ENCODE measurements at places on chromosomes 5 and 9. TPM values are rescaled to one million over a fixed set of nuclear protein-coding genes. Genes with fewer than 3 reads are reported as not detected.

DNA sequence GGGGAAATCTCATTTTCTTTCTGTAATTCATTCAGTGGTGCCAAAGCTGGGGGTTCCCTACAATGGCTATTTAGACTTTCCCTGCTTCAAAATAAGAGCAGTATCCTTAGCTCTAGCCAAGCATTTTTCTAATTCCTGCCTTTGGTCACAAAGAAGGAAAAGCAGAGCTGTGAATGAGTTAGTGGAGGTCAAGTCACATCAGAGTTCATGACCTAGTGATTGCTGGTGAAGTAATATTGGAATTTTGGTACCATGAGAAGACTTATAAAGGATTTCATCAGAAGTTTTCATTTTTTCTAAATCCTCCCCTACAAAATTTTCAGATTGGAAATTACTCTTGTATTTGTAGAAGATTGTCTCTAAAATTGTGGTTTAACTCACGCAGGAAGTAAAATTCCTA, 28.0 kb downstream of the DNAJC21 start:
- H3K4me3 ChIP-seq: no peak overlapping the region
- H3K27me3 ChIP-seq: no peaks in the 10 kb centered on the region
- H3K4me1 ChIP-seq: no peaks in the 10 kb centered on the region
- H3K36me3 ChIP-seq: peaks cover 17% of the 10 kb centered on the region
- peak; percentile 26 for DNase-seq

- no peak for DNase-seq
- no peak overlapping the region for H3K4me3 ChIP-seq
- H3K27ac ChIP-seq: 0 out of 2 replicates have a peak overlapping the region, but pooled peaks have one; percentile 20
These were observed 43.8 kb downstream of the SLC38A9 start for GRCh38 chr5:55668356-55668755.

GRCh38 chr5:177601577-177602457, 1.9 kb downstream of the B4GALT7 start:
- H3K27ac ChIP-seq: no peak overlapping the region
- no peak overlapping the region for H3K4me3 ChIP-seq
- peaks cover 7% of the 10 kb centered on the region for H3K27me3 ChIP-seq
- no peaks in the 10 kb centered on the region for H3K36me3 ChIP-seq
- peaks cover 6% of the 10 kb centered on the region for H3K4me1 ChIP-seq
- no peak for DNase-seq

GRCh38 chr5:32076699-32077695, 97.1 kb downstream of the GOLPH3 start:
- no peaks in the 10 kb centered on the region for H3K36me3 ChIP-seq
- no peak overlapping the region for H3K4me3 ChIP-seq
- no peaks in the 10 kb centered on the region for H3K27me3 ChIP-seq
- DNase-seq: peak; percentile 75
- H3K4me1 ChIP-seq: no peaks in the 10 kb centered on the region

DNA sequence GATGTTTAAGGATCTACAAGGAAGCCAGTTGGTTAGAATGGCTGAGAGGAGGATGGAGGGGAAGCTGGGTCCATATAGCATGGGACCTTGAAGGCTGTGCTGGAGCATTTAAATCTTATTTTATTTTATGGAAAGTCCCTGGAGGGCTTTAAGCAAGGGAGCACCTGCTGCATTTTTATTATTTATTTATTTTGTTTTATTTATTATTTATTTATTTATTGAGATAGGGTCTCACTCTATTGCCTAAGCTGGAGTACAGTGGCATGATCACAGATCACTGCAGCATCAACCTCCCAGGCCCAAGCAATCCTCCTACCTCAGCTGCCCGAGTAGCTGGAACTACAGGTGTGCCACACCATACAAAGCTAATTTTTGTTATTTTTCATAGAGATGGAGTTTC, 4.9 kb upstream of the MVB12B start:
- H3K27me3 ChIP-seq: peaks cover 8% of the 10 kb centered on the region
- no peak overlapping the region for H3K4me3 ChIP-seq
- no peak for DNase-seq

DNA sequence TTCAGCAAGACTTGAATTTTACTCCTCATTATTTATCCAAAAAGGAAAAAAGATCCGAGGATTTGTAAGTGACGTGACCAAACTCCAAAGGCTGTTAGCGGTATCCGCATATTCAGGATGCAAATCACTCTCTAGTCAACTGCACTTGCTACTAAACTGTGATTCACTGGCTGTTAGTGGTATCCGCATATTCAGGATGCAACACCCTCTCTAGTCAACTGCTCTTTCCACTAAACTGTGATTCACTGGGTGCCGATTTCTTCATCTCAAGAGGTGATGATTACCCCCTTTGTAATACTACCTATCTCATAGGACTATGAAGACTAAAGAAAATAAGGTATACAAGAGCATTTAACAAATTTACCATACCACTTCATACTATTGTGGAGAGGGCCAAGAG, 5.7 kb downstream of the MAPKAP1 start:
- peak; percentile 74 for DNase-seq
- H3K4me1 ChIP-seq: peaks cover 21% of the 10 kb centered on the region
- no peaks in the 10 kb centered on the region for H3K27me3 ChIP-seq
- H3K27ac ChIP-seq: peak overlapping the region; percentile 89

GRCh38 chr9:102499468-102499867, 495.7 kb upstream of the CYLC2 start:
- no peaks in the 10 kb centered on the region for H3K27me3 ChIP-seq
- DNase-seq: no peak

- H3K27ac ChIP-seq: no peak overlapping the region
- DNase-seq: no peak
- no peaks in the 10 kb centered on the region for H3K36me3 ChIP-seq
- H3K4me3 ChIP-seq: no peak overlapping the region
These were observed 37.8 kb upstream of the NDFIP1 start for GRCh38 chr5:142070734-142071133.

C9orf153 gene
- total RNA-seq: 0.12 TPM

GRCh38 chr9:6764011-6764410, 6.2 kb downstream of the KDM4C start:
- H3K27me3 ChIP-seq: no peaks in the 10 kb centered on the region
- H3K36me3 ChIP-seq: no peaks in the 10 kb centered on the region
- H3K4me3 ChIP-seq: no peak overlapping the region

DNA sequence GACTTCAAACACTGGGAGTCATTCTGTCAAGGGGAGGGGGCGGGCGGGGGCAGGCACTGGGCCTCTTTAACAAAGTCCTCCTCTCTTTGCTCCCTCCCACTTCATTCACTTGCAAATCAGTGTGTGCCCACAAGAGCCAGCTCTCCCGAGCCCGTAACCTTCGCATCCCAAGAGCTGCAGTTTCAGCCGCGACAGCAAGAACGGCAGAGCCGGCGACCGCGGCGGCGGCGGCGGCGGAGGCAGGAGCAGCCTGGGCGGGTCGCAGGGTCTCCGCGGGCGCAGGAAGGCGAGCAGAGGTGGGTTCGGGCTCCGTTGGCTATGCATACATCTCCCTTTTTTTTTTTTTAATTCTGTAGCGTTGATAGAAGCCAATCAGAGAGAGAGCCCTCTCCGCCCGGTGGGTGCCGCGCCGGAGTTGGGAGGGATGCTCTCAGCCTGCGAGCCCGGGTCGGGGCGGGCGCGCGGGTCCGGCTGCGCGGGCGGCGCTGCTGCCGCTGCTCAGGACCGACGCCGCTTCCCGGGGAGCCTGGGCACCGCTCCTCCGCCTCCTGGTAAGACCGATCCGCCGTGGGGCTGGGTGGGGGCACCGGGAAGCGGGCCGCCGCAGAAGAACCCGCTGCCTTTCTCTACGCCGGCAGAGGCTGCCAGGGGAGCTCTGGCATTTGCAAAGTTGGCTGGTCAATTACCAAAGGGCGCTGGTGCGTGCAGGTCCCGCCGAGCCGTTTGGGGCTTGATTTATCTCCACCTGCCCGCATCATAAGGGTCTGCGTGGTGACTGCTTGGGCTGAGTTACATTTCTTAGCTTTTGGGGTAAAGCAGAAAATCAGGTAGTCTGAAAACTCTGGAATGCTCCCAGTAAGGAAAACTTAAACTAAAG, at the start of gene CDH6:
Gene CDH6 (plus strand): TSS at position 96 of the 877 bp plus-strand sequence. CDS start 73,788 bp downstream, outside the sequence.
- H3K4me3 ChIP-seq: peak within 1 kb of the TSS; percentile 83
- H3K36me3 ChIP-seq: no peaks in the 10 kb centered on the region
- DNase-seq: peak; percentile 93
- H3K4me1 ChIP-seq: peaks cover 23% of the 10 kb centered on the region

DNA sequence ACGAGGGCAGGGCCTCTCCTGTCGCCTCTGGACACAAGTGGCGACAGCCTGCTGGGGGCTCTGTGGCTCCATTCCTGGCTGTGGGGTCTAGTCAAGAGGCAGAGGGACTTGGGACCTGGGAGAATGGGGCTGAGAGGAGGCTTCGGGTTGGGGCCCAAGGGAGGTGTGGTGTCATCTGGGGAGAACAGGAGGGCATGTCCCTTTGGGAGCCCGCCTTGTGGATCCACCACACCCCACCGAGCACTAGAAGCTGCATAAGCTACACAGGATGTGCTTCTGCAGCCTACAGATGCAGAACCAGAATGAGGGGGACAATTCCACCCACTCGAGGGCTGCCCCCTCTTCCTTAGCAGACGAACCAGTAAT, 3.9 kb upstream of the MAN1B1 start:
- peaks cover 9% of the 10 kb centered on the region for H3K4me1 ChIP-seq
- H3K27me3 ChIP-seq: peaks cover 27% of the 10 kb centered on the region
- no peak overlapping the region for H3K27ac ChIP-seq
- no peaks in the 10 kb centered on the region for H3K36me3 ChIP-seq

GRCh38 chr5:2897276-2897961, 145.9 kb upstream of the IRX2 start:
- H3K4me3 ChIP-seq: no peak overlapping the region

FCN1 gene
- not detected for total RNA-seq

- no peak for DNase-seq
- no peaks in the 10 kb centered on the region for H3K36me3 ChIP-seq
- no peak overlapping the region for H3K27ac ChIP-seq
- H3K27me3 ChIP-seq: peaks cover 46% of the 10 kb centered on the region
These were observed 3.4 kb downstream of the CCNI2 start for GRCh38 chr5:132750471-132751230.

TRIM14 gene
- total RNA-seq: 17.4 TPM

BTNL9 gene
- 3.4 TPM for total RNA-seq

SARDH gene
- total RNA-seq: 10.4 TPM

GRCh38 chr9:116697362-116697761, 10.3 kb downstream of the TRIM32 start:
- H3K4me1 ChIP-seq: no peaks in the 10 kb centered on the region
- H3K27ac ChIP-seq: no peak overlapping the region
- no peaks in the 10 kb centered on the region for H3K27me3 ChIP-seq
- peaks cover 10% of the 10 kb centered on the region for H3K36me3 ChIP-seq
- no peak overlapping the region for H3K4me3 ChIP-seq
- no peak for DNase-seq

AK8 gene
- total RNA-seq: 0.14 TPM

GRCh38 chr5:52840277-52841050, 52.7 kb downstream of the ITGA1 start:
- no peak overlapping the region for H3K4me3 ChIP-seq
- no peak for DNase-seq
- H3K27ac ChIP-seq: no peak overlapping the region
- H3K27me3 ChIP-seq: no peaks in the 10 kb centered on the region
- no peaks in the 10 kb centered on the region for H3K4me1 ChIP-seq

ENTREP1 gene
- total RNA-seq: 11.6 TPM

- no peak overlapping the region for H3K4me3 ChIP-seq
- no peaks in the 10 kb centered on the region for H3K4me1 ChIP-seq
- no peak for DNase-seq
- H3K36me3 ChIP-seq: no peaks in the 10 kb centered on the region
- H3K27me3 ChIP-seq: no peaks in the 10 kb centered on the region
- no peak overlapping the region for H3K27ac ChIP-seq
These were observed 186.9 kb downstream of the GADD45G start for GRCh38 chr9:89791754-89792153.

DNA sequence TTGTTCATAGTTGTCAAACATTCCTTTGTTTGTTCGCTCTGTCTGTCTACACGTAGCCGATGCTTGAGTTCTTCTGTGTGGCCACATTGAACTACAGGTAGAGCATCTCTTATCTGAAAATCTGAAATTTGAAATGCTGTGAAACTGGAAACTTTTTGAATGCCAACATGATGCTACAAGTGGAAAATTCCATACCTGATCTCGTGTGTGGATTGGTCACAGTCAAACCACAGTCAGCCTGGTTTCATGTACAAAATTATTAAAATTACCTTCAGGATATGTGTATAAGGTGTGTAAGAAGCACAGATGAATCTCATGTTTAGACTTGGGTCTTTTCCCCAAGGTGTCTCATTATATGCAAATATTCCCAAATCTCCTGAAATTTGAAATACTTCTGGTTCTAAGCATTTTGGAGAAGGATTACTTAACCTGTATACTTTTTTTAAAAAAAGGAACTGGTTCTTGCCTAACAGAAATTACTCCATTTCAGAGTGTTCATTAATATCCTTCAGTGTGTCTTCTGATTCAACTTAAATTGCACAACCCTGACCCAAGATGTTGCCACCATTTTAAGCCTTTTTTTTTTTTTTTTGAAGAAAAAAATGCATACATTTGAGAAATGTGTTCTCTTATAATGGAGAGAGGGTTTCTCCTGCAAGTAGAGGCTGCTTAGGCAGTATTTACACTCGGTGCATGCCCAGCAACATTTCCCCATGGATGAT, 254.3 kb downstream of the MAST4 start:
- H3K36me3 ChIP-seq: no peaks in the 10 kb centered on the region
- H3K4me1 ChIP-seq: no peaks in the 10 kb centered on the region
- no peak for DNase-seq

GRCh38 chr9:106757514-106757913, 105.5 kb upstream of the ZNF462 start:
- no peaks in the 10 kb centered on the region for H3K27me3 ChIP-seq
- H3K27ac ChIP-seq: no peak overlapping the region
- DNase-seq: no peak
- peaks cover 41% of the 10 kb centered on the region for H3K4me1 ChIP-seq

DNA sequence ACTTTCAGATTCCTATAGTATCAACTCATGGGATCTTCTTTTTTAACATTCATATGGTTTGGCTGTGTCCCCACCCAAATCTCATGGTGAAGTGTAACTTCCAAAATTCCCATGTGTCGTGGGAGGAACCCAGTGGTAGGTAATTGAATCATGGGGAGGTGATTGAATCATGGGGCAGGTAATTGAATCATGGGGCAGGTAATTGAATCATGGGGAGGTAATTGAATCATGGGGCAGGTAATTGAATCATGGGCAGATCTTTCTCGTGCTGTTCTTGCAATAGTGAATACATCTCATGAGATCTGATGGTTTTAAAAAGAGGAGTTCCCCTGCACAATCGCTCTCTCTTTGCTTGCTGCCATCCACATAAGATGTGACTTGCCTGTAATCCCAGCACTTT, 21.8 kb upstream of the AGGF1 start:
- DNase-seq: no peak
- H3K4me1 ChIP-seq: no peaks in the 10 kb centered on the region
- H3K27me3 ChIP-seq: no peaks in the 10 kb centered on the region
- no peaks in the 10 kb centered on the region for H3K36me3 ChIP-seq

SPATA31C1 gene
- 0.08 TPM for total RNA-seq
